Astrocyte (in vitro differentiated cells and primary cell): ENCODE measurements at places on chromosomes 11 and 22.

GRCh38 chr11:64360448-64360921, 1.5 kb downstream of the RPS6KA4 start:
- no peak for DNase-seq

DNA sequence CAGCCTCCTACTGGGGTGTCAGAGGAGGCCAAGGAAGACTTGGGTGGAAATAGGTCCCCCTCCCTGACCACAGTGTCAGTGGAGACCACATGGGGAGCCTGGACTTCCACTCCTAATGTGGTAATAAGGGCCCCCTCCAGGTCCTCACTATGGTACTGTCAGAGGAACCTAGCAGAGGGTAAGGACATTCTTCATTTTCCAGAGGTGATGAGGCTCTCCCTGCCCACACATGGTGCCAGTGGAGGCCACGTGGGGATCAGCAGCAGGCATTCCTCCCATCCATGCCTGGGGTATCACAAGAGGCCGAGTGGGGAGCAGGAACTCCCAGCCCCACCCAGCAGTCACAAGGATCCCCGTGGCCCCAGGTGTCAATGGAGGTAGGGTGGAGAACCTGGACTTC, 6.5 kb upstream of the CLDN5 start:
- no peak for DNase-seq

DNA sequence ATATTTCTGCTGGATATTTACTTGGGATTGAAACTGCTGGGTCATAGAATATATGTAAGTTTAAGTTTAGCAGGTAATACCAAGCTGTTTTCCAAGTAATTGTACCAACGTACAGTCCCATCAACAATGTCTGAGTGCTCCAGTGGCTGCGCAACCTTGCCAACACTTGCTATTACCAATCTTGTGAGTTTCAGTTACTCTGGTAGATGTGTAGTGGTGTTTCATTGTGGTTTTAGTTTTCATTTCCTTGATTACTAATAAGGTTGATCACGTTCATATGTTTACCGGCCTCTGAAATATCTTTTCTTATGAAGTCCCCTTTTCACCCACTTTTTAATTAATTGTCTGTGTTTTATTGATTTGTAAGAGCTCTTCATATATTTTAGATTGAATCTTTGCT, 370.6 kb upstream of the CADM1 start:
- no peak for DNase-seq

DNA sequence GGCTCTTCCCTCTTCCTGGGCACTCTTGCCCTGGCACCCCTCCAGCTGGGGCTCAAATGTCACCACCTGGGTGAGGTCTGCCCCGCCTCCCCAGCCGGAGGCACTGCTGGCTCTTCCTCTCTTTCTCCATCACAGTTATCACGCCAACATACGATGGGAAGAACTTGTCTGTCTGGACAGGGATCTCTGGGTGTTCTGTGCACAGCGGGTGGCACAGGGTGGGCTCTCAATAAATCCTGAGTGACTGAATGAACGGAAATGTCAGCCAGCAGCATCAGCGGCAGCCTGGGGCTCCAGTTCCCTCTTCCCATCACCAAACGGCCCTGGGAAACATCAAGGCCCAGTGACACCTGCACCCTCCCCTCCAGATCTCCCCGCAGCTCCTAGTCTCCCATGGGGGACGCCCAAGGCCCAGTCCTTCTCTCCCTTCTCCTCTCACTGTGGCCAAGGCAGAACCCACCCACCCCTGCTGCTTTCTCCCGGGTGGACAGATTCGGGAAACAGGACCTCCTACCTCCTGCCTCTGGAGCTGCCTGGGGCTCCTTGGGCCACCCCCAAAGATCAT, 440 bp upstream of the SLC25A45 start:
- DNase-seq = no peak

DNA sequence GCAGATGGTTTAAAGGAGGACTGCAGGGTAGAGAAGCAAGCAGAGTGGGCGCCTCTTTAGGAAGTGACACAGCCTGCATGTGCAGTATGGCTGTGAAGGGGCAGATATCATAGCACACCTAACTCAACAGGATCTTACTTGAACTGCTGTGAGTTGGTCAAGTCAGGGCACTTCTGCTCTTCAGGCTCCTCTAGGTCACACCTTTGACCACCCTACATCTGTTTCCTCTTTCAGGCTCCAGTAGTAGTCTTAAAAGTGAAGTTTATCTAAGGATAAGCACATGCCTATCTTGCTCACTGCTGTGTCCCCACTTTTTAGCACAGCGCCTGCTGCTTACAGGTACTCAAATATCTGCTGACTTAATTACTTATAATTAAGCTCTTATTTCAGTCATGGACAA, 6.5 kb downstream of the MRPL16 start:
- DNase-seq = no peak

GRCh38 chr11:127052404-127052803, 51.8 kb upstream of the KIRREL3 start:
- DNase-seq = no peak

DNA sequence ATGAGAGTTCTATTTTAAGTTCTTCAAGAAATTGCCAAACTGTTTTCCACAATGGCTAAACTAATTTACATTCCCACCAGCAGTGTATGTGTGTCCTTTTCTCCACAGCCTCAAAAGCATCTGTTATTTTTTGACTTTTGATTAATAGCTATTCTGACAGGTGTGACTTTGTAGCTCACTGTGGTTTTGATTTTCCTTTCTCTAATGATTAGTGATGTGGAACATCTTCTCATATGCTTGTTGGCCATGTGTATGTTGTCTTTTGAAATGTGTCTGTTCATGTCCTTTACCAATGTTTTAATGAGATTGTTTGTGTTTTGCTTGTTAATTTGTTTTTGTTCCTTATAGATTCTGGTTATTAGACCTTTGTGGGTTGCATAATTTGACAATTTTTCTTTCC, 18.0 kb upstream of the RAB38 start:
- no peak for DNase-seq

DNA sequence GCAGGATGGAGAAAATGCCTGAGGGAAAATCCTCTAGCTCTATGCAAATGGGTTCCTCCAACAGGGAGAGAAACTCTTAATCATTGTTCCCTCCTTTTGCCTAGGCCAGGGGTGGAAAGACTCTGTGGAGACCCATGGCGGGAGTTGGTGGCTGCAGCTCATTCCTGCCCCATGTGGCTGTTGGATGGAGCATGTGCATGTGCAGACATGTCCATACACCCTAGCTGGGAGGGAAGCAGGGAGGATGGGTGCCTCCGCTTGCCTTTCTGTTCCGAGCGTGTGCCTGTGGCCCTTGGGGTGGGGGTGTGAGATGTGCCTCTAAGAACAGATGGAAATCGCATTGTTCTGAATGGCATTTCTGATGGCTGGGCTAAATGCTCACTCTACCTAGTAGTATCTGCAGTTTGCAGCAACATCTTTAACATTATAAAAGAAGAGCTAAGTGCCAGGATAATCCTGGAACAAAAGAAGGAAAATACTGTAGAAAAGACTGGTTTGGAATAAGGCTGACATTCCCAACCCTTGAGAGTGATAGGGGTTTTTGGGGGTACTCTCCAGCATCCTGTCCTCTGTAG, 31.7 kb downstream of the METTL15 start:
- no peak for DNase-seq

GRCh38 chr11:13763341-13763740, 94.9 kb downstream of the FAR1 start:
- no peak for DNase-seq

DNA sequence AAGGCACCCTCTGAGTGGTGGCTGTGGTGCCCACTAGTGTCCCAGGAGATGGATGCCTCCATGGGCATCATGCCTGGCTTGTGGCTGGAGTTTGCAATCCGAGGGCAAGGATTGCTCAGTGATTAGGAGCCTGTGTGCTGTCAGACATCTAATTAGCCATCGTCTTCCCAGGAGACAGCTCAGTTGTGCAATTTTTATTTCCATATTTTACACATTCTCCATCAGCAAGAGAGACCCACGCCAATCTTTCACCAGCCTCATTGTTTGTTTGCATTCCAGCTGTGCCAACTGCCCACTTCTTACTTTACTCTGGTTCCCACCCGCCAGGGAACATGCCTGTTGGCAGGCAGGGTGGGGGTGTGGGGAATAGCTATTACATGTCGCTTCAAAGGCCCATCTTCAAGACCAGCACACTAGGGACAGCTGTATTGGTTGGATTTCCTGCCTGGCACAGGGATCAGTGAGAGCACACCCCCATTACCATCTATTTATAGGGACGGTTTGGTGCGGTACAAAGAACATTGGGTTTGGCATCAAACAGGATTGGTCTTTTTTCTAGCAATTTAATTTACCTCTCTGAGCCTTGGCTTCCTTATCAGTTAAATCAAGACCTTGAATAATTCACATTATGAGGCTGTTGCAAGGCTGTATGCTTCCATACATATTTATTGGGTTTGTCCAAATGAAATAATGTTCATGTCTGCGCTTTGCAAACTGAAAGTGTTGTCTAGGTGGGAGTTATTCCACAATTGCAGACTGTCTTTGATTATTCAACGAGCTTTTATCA, 80.7 kb upstream of the NAV2 start:
- DNase-seq = no peak

- DNase-seq = no peak
Observed at GRCh38 chr22:49659924-49660315, 167.8 kb downstream of the BRD1 start.

- DNase-seq = no peak
Observed at GRCh38 chr11:117084992-117085391, 13.2 kb downstream of the SIK3 start.
